DMS153 (cell line): ENCODE measurements at places on chromosomes 13 and 19.

DNA sequence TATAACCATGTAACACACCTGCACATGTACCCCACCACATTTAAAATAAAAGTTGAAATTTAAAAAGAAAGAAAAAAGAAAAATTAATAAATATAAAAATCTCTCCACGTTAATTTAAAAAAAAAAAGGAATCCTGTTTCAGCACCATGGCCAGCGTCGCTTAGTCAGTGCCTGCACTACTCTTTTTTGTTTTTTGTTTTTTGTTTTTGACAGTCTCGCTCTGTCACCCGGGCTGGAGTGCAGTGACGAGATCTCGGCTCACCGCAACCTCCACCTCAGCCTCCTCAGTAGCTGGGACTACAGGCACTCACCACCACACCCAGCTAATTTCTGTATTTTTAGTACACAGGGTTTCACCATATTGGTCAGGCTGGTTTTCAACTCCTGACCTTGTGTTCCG, 835.9 kb downstream of the UQCRFS1 start:
- no peak for DNase-seq

DNA sequence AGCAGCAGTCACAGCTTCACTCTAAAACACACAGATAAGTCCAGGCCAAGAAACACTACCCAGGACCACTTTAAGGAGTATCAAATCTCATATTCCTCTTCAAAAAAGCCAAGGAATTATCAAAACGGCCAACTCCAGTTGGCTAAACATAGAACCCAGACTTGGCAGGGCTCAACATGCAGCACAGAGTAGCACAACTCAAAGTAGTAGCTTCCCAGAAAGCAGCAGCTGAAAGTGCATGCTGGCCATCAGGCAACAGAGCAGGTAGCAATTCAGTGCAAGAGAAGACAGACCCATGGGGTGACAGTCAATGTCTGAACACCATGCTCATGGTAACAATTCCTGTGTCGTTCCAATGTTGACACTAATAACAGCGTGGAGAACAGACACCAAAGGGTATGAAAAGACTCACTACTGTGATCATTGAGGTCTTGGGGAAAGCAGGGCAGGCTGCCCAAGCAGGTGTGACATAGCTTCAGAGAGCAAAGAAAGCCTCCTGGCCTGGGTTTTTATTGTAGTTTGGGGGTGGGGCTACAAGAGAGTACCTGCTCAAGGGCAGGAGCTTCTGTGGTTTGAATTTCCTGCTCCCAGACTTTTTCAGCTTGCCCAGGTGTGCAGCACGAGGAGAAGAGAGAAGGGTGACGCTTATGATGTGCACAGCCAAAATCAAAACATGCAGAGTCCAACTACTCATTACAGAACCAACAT, 6.2 kb downstream of the ZNF709 start:
- DNase-seq, result no peak

DNA sequence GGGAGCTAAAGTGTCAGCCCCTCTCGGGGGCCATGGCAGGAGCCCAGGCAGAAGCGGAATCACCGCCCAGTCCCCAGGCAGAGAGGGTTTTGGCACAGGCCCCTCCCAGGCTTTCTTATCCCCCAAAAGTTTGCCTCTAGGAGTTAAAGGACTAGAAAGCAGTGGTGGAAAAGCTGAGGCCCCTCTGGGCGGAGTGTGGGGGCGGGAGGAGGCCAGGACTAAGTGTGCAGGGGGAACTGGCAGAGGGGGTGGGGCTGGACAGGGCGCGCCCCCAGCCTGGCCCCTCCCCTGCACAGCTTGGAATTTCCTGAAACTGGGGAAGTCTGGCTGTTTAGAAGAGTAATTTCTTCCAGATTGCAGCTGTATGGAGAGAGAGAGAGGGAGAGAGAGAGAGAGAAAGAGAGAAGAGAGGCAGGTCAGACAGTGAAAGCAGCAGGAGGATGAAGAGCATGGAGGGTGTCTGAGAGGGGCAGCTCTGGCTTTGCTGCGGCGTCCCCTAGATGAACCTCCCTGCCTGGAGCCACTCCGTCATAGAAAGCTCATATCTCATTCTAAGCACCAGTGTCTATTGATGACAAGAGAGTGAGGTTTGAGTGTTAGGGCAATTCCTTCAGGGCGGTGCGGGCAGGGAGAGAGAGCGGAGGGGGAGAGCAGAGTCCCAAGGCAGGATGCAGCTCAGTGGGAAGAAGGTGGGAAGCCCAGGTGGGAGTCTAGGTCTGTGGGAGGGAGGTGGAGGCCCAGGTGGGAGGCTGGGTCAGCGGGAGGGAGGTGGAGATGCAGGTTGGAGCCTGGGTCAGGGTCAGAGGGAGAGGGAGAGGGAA, at the start of gene CDC42EP5:
CDC42EP5 (minus strand) TSS at position 226 of the 821 bp plus-strand sequence. CDS start 7,749 bp downstream, outside the sequence.
- DNase-seq, result peak; percentile 13

GRCh38 chr13:85508683-85509329, 290.4 kb downstream of the SLITRK6 start:
- no peak for DNase-seq
